ENCODE measurements at places on chromosomes 3 and 15.

GRCh38 chr3:46521096-46521495 lies 23.3 kb downstream of the RTP3 start:
- no peak for DNase-seq

GRCh38 chr15:57540211-57540610 lies 51.5 kb upstream of the MYZAP start:
- no peak for DNase-seq

DNA sequence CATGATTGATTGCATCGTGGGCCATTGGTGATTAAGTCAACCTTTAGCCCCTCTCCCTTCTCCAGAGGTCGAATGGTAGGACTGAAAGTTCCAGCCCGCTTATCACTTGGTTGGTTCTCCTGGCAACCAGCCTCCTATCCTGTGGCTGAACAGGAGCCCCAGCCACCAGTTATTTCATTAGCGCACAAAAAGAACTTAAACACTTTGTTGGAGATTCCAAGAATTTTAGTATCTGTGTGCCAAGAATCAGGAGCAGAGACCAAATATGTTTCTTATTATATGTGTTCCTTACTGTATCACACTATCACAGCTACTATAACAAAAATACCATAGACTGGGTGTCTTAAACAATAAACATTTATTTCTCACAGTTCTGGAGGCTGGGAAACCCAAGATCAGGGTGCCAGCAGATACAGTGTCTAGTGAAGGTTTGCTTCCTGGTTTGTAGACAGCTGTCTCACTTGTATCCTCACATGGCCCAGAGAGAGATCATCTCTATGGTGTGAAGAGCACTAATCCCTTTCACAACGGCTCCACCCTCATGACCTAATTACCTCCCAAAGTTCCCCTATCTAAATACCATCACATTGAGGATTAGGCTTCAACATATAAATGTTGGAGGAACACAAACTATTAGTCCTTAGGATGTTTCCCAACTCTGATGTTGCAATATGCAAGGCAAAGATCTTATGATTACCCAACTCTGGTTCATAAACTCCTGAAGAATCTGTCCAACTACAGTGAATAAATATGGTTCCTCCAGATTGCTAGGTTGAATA lies 30.5 kb upstream of the APH1B start:
- no peak for DNase-seq

DNA sequence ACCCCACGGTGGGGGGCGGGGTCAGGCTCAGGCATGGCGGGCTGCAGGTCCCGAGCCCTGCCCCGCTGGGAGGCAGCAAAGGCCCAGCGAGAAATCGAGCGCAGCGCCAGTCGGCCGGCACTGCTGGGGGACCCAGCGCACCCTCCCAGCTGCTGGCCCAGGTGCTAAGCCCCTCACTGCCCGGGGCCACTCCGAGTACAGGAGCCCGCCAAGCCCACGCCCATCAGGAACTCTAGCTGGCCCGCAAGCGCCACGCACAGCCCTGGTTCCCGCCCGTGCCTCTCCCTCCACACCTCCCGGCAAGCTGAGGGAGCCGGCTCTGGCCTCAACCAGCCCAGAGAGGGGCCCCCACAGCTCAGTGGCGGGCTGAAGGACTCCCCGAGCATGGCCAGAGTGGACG lies 29.2 kb downstream of the SCAPER start:
- no peak for DNase-seq

DNA sequence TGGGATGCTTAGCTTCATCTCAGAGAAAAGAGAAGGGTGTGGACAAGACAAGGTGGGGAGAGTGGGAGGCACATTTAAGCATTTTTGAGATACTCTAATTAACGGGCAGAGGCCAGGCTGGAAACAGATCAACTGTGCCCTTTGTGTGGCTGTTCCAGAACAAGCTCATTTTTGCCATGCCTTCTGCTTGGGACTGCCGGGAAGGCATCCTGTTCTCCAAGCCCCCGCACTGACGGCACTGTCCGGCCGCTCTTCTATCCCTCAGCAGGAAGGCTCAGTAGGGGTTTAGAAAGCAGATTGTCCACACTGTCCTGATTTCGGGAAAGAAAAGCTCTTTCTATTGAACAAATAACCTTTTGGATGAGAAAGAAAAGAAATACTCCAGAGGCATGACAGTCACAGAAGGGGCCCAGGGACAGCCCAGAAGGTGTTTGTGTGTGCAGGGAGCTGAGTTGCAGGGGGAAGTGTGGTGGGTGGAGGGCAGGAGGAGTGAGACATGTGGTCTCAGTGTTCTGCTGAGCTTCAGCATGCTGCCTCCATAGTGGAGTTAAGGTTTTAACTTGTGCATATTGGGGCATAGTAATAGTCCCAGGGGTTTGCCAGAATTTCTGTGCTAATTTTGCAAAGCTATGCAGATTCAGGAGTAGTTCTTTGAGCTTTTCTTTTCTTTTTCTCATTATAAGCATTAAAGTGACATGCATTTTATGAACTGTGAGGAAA lies 27.3 kb downstream of the SV2B start:
- no peak for DNase-seq

GRCh38 chr3:46960081-46960701 lies 16.4 kb downstream of the CCDC12 start:
- no peak for DNase-seq

DNA sequence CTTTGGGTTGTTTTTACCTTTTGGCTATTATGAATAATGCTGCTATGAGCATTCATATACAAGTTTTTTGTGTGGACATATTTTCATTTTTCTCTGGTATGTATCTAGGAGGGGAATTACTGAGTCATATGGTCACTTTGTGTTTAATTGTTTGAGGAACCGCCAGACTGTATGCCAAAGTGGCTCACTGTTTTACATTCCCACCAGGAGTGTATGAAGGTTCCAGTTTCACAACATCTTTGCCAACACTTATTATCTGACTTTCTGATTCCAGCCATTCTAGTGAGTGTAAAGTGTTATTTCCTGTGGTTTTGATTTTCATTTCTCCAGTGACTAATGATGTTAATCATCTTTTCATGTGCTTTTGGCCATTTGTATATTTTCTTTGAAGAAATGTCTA lies 51.8 kb downstream of the CMTM7 start:
- DNase-seq = no peak

DNA sequence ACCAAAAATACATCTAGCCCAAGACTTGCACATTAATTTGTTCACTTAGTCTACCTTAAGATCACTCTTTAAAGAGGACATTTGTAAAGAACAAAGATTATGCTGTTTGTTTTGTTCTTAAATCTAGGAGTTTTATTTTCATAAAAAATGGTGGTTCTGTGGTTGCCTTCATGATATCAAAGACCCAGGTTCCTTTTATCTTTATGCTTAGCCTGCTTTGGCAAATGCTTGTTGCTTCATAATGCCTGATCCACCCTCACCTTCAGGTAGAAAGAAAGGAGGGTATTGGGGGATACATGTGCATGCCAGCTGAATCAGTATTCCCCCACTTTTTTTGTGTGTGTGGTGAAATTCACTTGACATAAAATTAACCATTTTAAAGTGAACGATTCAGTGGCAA lies 48.5 kb downstream of the GTF2E1 start:
- no peak for DNase-seq
